ENCODE measurements at places on chromosomes 7 and 10.
A peak's percentile ranks its signal among the peaks of the same experiment; 100 is the strongest.

- no peak for DNase-seq
Measured at GRCh38 chr7:114924038-114924712, 2.3 kb downstream of the MDFIC start.

- DNase-seq, result no peak
Measured at GRCh38 chr7:136693166-136694119, 175.0 kb upstream of the CHRM2 start.

DNA sequence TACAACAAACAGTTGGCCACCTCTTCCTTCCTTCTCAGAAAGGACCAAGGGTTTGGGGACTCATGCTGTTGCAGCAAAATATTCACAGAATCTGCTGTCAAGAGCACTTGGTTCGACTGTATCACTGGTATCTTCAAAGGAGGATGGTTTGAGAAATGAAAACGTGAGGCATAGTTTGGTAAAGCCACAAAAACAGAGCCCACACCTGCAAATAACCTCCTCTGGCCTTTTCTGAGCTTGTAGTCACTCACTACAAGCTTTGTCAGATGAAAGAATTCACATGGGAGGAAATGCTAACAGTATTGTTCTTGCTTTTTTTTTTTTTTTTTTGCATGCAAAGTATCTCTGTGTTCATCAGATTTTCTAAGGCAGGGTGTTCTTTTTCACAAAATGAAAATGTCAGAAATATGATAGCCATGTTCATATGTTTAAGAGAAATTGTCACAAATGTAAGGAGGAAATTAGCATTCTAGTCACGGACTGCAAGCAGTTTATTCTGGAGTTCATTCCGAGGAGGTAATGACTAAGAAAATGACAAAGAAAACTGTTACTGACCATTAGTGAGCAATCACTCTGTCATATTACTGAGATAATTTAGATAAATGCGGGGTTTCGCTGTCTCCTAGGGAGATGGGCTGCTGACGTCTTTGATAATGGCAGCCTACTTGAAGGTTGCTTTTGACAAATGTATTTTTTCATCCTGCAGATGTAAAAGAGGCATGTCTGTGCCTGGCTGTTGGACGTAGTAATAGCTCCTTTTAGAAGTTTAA is 117.8 kb upstream of the MYO3A start:
- DNase-seq, result peak; percentile 64

DNA sequence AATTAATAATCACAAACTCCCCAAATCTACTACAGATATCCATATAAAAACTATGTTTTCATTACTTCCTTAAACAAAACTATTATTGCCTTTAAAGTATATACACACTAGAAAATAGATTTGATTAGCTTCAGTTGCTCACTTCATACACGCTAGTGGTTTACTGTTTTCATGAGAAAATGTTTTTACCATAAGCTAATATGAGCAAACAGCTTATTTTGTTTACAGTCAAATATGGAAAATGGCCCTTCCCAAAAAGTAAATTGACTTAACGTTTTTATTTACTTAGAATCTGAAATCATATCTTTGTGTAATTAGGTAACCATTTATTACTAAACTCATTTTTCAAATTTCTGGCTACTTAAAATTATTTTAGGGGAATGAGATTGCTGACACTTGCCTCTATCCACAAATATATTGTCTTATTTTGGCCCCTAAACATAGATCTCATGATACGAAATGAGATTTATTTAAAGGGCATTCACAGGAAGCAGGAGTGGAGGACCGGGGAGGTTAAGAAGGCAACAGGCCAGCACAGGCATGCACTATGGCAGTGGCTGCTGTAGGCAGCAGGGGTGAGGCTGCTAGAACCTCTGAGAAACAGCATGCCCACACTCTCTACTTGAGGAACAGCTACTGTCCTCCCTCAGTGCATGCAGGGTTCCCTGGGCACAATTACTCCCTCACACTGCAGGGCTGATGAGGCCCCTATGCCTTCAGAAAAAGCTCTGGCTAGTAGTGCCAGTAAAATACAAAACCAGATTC is 29.6 kb upstream of the SOSTDC1 start:
- DNase-seq, result no peak

- DNase-seq, result no peak
Measured at GRCh38 chr7:141288626-141289025, 214.8 kb downstream of the TMEM178B start.

All from amniotic epithelial cell (primary cell).